EH (cell line): ENCODE measurements at places on chromosomes 16 and 17.

DNA sequence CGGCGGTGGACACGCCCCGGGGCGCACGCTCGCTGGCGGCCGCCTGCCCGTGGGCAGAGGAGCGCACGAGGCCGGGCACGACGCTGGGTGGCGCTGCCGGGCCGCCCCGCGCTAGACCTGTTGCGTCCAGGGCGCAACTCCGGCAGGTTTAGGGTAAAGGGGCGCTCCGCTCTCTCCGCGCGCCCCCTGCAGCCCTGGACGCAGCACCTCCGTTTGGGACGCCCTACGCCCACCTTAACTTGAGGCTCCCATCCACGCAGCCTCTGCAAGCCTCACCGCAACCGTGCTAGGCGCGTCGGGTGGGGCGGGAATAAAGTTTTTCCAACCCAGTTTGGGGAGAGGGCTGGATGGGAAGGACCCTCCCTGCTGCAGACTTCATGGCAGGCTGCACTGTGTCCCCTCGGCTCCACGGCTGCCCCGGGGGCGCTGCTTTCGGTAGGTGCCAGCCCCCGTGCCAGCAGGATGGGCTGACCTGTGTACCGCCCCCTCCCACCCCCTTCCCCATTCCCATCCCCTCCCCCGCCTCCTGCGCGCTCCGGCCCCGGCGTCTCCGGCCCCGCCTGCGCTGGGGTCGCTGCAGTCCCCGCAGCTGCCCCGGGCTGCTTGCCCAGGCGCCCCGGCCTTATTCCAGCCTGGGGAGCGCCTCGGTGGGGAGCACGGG lies at the start of gene SYT17:
Gene SYT17, plus strand, starts transcription at position 531 of the 661 bp plus-strand sequence. CDS start 407 bp downstream, outside the sequence.
- DNase-seq, result peak; percentile 47

DNA sequence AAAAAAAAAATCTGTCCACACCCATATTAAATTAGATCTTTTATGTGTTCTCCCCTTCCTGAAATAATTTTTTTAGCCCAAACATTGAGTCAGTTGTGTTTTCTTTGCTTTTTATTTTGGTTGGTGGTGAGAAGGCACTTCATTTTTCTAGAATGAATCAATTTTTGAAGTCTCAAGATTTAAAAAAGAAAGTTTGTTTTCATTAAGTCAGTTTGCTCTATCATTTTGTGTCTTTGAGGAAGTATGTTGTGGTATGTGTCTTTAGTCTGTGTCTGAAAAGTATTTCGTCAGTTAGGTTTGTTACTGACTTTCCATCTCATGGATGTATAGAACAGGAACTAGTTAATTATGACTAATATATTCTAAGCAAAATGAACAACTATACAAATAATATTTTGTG lies 3.8 kb downstream of the IGF2BP1 start:
- DNase-seq, result peak; percentile 42

DNA sequence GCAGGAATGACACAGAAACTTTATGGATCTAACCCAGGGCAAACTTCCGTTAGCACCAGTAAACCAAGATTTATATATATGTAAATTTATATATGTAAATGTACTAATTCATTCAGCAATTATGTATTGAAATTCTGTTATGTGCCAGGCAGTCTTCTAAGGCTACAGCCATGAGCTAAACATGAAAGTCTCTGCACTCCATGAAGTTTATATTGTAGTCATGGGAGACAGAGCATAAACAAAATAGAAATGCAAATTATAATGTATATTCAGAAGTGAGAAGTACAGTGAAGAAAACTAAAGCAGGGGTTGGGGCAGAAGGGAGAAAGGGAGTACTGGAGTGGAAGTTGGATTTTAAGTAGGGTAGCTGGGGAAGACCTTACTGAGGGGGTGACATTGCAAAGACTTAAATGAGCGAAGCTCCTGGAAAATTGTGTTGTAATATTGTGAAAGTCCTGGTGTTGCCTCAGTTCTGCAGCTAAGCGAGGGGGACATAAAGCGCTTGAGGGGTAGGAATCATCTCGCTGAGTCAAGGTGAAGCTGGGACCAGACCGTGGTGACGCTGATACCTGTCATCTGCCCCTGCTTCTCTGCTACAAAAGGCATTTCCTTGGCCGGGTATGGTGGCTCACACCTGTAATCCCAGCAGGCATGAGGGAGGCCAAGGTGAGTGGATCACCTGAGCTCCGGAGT lies 64.8 kb downstream of the YPEL2 start:
- no peak for DNase-seq

DNA sequence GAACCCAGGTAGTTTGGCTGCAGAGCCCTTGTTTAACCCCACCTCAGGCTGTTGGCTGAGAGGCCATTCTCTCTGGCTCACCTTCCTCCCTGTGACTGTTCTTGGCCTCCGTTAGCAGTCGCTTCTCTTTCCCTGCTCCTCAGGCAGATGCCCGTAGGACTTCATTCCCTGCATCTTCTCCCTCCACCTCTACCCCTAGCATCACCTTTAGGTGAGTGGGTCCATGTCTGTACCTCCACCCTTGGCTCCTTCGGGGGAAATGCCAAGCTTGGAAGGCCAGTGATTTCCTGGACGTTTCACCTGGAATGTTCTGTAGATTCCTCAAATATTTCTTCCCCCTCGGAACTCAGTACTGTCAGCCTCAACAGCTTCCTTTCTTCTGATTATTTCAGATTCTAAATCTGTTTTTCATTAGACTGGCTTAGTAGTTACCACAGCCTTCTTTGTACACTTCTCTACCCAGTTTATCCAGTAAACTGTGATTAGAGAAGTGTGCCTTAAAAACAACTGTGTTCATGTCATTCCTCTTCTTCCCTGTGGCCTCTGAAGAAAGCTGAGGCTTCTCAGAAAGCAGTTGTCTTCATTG lies 227.9 kb downstream of the MSI2 start:
- peak; percentile 78 for DNase-seq

DNA sequence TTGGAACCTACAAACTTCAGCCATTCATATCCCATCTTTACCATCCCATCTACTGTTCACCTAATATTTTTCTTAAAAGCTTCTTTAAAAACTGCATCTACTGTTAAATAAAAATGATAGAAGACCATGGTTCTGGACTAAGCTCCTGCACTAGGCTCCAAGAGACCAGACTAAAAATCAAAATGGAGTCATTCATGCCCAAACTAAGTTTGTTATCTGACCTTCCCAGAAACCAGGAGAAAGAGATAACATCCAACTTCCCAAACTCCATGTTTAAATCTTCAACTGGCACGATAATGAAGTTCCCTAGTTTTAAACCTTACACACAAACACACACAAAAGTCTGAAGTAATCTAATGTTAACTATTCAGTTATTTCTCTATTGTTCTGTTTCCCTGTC lies 13.8 kb downstream of the DCUN1D3 start:
- DNase-seq, result no peak

GRCh38 chr16:50276801-50277555 lies 10.6 kb downstream of the ADCY7 start:
- DNase-seq, result no peak

DNA sequence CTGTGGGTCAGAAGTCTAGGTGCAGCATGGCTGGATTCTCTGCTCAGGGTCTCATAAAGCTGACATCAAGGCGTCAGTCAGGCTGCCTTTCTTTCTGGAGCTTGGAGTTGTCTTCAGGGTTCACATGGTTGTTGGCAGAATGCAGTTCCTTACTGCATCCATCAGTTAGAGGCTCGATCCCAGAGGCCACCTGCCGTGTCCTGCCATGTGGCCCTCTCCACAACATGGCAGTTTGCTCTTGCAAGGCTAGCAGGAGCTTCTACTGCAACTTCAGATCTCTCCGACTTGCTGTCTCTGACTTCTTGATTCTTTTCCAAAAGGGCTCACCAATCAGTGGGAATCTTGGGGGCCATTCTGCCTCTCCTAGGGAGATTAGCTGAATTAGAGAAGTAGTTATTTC lies 11.9 kb downstream of the PITPNC1 start:
- no peak for DNase-seq

DNA sequence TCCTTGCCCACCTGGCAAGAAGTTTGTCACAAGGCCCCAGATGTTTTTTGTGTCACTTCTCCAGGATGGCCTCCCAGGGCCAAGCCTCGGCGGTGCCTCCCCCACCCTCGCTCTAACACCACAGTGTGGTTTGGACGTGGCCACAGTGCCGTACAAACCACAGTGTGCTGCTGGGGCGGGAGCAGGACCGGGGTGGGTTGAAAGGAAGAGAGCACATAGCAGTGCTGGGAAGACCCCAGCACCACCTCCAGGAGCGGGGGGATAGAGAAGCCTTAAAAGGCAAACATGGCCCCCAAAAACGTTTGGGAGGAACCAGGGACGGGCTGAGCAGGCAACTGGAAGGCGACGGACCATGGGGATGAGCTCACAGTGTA lies 5.0 kb upstream of the BCL6B start:
- DNase-seq, result no peak

DNA sequence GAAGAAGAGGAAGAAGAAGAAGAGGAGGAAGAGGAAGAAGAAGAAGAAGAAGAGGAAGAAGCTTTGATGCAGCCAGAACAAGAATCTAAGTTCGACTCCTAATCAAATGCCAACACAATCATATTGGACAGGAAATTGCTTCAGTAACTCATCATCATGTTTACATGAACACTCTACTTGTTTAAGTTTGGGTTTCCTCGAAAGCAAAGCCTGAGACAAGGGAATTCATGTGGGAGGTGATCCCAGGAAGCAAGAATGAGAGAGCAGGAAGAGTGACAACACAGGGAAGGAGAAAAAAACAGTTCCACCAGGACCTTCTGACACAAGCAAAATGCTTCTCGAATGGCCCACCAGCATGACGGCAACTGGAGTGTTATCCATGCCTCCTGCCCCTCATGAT lies 279.0 kb downstream of the PMP22 start:
- peak; percentile 11 for DNase-seq
